SJSA1 (cell line): ENCODE measurements at places on chromosomes 5 and 9. TPM values are rescaled to one million over a fixed set of nuclear protein-coding genes. Genes with fewer than 3 reads are reported as not detected.

DNA sequence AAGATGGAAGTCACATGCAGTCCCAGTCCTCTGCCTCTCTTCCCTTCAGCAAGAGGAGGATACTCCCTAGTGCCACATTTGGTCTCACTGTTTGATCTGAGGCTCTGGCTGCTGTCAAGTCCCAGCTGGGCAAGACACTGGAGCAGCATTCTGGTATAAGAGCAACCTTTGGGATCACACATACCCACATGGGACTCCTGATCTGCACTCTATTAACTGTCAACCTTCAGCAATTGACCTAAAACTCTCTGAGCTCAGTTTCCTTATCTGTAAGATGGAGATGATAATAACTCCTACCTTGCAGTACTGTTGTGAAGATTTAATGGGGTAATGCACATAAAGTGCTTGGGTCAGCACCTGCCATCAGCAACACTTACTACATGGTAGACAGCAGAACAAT is 437.9 kb downstream of the PIK3R1 start:
- DNase-seq: no peak
- H3K27me3 ChIP-seq: no peaks in the 10 kb centered on the region
- no peak overlapping the region for H3K27ac ChIP-seq
- H3K4me1 ChIP-seq: no peaks in the 10 kb centered on the region

GRCh38 chr5:170057311-170057710 is 48.4 kb upstream of the FOXI1 start:
- no peaks in the 10 kb centered on the region for H3K36me3 ChIP-seq
- H3K4me3 ChIP-seq: no peak overlapping the region
- H3K27me3 ChIP-seq: peaks cover 13% of the 10 kb centered on the region
- no peaks in the 10 kb centered on the region for H3K4me1 ChIP-seq

DNA sequence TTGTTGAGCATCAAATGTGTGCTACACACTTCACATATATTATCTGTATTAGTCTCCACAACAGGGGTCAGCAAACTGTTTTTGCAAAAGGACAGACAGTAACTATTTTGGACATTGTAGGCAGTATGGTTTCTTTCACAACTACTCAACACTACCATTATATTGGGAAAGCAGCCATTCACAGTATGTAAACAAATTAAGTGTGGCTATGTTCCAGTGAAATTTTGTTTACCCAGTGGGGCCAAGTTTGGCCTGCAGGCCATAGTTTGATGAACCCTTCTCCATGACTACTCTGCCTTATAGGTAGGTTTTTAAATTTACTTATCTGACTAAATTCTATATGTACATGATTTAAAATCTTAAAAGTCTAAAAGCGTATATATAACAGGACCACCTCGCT is 13.0 kb upstream of the FAM151B start:
- no peaks in the 10 kb centered on the region for H3K27me3 ChIP-seq
- DNase-seq: no peak
- H3K36me3 ChIP-seq: peaks cover 27% of the 10 kb centered on the region
- no peak overlapping the region for H3K4me3 ChIP-seq
- no peak overlapping the region for H3K27ac ChIP-seq

- no peak for DNase-seq
- no peak overlapping the region for H3K27ac ChIP-seq
- H3K36me3 ChIP-seq: peaks cover 3% of the 10 kb centered on the region
- no peak overlapping the region for H3K4me3 ChIP-seq
- H3K27me3 ChIP-seq: no peaks in the 10 kb centered on the region
Observed at GRCh38 chr9:105484226-105484625, 36.4 kb downstream of the FSD1L start.

DNA sequence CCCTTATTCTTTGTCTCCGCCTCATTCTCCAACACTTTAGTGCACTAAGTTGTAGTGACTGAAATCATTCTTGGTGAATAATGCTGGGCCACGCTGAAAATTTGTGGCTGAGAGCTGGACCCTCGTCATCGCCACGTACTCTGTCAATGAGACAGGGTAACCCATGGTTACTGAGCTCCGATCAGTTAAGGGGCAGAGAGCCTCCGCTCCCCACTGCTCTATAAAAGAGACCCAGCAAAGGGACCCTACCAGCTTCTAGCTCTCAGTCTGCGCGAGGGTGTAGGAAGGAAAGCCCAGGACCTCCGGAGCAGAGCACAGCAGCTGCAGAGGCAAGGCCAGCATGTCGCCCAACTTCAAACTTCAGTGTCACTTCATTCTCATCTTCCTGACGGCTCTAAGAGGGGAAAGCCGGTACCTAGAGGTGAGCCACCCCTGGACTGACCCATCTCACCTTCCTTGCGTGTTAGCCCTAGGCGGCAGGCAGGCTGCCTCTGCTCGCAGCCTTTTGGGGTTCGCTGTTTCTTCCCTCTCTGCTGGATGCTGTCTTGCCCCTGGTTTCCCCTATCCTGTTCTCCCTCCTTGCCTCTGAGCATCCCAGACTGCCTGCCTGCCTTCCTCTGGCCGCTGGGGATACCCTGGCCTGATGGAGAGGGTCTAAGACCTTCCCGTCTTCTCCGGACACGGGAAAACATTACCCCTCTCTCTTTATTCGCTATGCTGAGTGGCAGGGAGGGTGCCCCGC is at the start of gene CRHBP:
Gene CRHBP, plus strand, starts transcription at position 251 of the 742 bp plus-strand sequence. Its CDS starts 90 bp downstream, at position 341.
- no peak within 1 kb of the TSS for H3K27ac ChIP-seq
- peaks cover 9% of the 10 kb centered on the region for H3K4me1 ChIP-seq
- H3K36me3 ChIP-seq: no peaks in the 10 kb centered on the region
- peak within 1 kb of the TSS; percentile 30 for H3K4me3 ChIP-seq
- DNase-seq: no peak

DNA sequence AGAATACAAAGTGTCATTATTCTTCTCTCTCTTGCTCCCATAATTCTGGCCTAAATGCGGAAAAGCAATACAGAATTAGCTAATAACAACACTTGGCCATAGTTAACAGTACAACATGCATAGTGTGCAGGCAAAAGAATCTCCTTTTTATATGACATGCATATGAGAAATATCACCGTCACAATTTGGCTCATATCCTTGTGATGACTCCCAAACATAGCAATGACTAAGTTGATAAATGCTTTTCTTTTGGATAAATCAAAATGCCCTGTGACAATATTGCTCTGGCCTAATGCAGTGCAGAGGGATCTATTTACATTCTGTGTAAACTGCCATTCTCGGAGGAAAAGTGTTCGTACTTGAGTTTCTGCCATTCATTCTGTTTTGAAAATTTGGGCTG is 121.9 kb upstream of the GHR start:
- no peak overlapping the region for H3K27ac ChIP-seq

GRCh38 chr5:130135506-130135905 is 231.2 kb downstream of the CHSY3 start:
- no peaks in the 10 kb centered on the region for H3K27me3 ChIP-seq
- no peak overlapping the region for H3K27ac ChIP-seq
- no peaks in the 10 kb centered on the region for H3K36me3 ChIP-seq
- H3K4me1 ChIP-seq: no peaks in the 10 kb centered on the region; the same call in 1 of the 2 replicates
- DNase-seq: no peak

DNA sequence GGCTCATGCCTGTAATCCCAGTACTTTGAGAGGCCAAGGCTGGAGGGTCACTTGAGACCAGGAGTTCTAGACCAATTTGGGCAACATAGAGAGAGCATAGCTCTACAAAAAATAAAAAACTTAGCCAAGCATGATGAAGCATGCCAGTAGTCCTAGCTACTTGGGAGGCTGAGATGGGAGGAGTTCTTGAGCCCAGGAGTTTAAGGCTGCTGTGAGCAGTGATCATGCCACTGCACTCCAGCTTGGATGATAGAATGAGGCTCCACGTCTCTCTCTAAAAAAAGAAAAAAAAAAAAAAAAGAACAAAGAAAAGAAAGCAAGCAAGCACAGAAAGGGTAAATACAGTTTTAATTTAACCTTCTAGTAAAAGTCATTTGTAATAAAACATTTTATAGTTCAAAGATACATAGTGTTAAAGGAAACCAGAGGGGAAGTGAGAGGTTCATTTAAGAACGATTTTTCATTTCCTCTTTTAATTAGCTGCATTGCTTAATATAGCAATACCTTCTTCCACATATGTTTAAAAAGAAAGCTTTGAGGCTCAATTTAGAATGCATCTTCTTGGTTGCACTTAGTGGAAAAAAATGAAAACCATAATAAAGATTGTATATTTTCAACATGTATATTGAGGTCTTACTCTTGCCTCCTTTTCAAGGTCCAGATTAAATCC is 14.9 kb downstream of the GAPT start:
- H3K27ac ChIP-seq: no peak overlapping the region
- 0 out of 2 replicates have a peak, but pooled peaks cover 5% of the 10 kb centered on the region for H3K27me3 ChIP-seq
- H3K36me3 ChIP-seq: no peaks in the 10 kb centered on the region
- no peak overlapping the region for H3K4me3 ChIP-seq
- no peak for DNase-seq
- no peaks in the 10 kb centered on the region for H3K4me1 ChIP-seq

- H3K27ac ChIP-seq: no peak overlapping the region
- H3K27me3 ChIP-seq: no peaks in the 10 kb centered on the region
- no peak overlapping the region for H3K4me3 ChIP-seq
Observed at GRCh38 chr5:76816110-76816831, 2.6 kb upstream of the F2RL1 start.

- H3K4me1 ChIP-seq: peaks cover 32% of the 10 kb centered on the region
- H3K4me3 ChIP-seq: no peak overlapping the region
- no peaks in the 10 kb centered on the region for H3K27me3 ChIP-seq
- no peak overlapping the region for H3K27ac ChIP-seq
Observed at GRCh38 chr9:134322781-134323241, 3.4 kb upstream of the RXRA start.

DNA sequence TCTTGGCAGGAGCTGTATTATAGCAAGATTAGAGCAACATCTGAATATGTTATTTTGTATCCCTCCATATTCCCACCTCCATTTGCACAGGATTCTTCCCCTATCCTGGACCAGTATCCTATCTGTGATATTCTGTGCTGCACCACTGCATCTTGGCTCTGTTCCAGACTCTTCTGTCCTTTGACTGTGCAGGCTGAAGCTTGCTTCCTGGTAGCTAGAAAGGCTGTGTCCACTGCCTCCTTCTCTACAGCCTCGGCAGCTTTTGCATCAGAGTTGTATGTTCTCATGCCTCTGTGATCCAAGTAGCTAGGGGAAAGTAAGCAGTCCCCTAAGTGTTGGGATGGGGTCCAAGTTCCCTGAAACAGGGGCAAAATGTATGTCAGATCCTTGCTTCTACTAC is 104.1 kb downstream of the GAS1 start:
- H3K4me1 ChIP-seq: no peaks in the 10 kb centered on the region
- no peak for DNase-seq
- H3K36me3 ChIP-seq: no peaks in the 10 kb centered on the region
- no peaks in the 10 kb centered on the region for H3K27me3 ChIP-seq

GRCh38 chr5:56680731-56681130 is 134.6 kb upstream of the MAP3K1 start:
- no peaks in the 10 kb centered on the region for H3K27me3 ChIP-seq
- H3K4me1 ChIP-seq: no peaks in the 10 kb centered on the region
- H3K4me3 ChIP-seq: no peak overlapping the region
- DNase-seq: no peak
- H3K36me3 ChIP-seq: no peaks in the 10 kb centered on the region
- H3K27ac ChIP-seq: no peak overlapping the region

DNA sequence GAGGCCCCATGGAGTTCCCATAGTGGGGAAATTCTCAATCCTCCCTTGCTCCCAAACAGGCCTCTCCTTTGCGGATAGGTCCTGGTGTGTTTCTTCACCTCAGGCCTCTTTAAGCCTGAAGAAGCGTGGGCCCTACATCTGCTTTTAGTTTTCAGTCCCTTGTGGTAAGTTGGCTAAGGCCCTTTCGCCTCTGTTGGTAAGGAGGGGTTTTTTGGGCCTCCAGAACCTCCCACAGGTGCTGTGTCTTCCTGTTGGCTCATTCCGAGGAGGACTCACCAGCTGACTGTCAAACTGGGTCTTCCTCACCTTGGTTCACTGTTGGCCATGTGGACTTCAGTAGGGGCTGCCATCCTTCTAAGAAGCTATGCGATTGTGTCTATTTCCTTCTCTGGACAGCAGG is 56.4 kb upstream of the DHFR start:
- H3K4me3 ChIP-seq: no peak overlapping the region
- peaks cover 7% of the 10 kb centered on the region for H3K36me3 ChIP-seq
- no peak for DNase-seq
- peaks cover 16% of the 10 kb centered on the region for H3K4me1 ChIP-seq
- no peak overlapping the region for H3K27ac ChIP-seq
- no peaks in the 10 kb centered on the region for H3K27me3 ChIP-seq

- H3K27ac ChIP-seq: no peak overlapping the region
- no peak for DNase-seq
- no peaks in the 10 kb centered on the region for H3K27me3 ChIP-seq
- peaks cover 10% of the 10 kb centered on the region for H3K4me1 ChIP-seq
- no peaks in the 10 kb centered on the region for H3K36me3 ChIP-seq
Observed at GRCh38 chr5:36450229-36451014, 148.7 kb upstream of the RANBP3L start.

DNA sequence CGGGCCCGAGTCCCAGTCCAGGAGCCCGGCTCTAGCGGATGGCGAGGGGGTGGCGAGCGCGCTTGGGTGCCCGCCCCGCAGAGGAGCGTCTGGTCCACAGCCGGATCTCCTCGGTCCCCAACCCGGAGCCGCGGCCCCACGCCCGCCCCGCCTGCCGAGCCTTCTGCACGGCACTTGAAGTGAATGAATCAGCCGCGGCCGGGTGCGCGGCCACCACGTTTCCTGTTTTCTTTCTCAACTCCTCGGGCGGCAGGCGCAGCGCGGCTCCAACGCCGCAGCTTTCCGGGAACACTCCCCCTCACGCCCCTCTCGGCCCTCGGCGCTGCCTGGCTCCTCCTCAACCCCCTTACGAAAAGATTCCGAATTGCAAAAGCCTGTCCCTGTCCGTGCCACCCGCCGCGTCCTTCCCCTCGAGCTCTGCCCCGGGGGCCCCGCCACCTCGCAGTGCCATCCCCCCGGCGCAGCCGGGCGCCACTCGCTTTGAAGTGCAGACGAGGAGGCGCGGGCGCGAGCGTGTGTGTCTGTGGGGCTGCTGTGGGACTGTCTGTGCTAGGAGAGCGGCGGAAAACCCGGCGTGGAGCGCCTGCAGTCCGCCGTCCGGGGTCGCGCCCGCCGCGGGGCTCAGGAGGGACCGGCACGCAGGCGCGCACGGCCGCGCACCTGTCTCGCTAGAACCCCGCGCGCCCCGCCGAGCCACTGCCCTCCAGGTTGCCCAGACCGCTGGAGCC is 456.6 kb downstream of the RAB3C start:
- H3K4me1 ChIP-seq: peaks cover 47% of the 10 kb centered on the region
- H3K36me3 ChIP-seq: no peaks in the 10 kb centered on the region
- 0 out of 2 replicates have a peak, but pooled peaks cover 4% of the 10 kb centered on the region for H3K27me3 ChIP-seq
- H3K27ac ChIP-seq: peak overlapping the region; percentile 44
- peak overlapping the region; percentile 66 for H3K4me3 ChIP-seq

DNA sequence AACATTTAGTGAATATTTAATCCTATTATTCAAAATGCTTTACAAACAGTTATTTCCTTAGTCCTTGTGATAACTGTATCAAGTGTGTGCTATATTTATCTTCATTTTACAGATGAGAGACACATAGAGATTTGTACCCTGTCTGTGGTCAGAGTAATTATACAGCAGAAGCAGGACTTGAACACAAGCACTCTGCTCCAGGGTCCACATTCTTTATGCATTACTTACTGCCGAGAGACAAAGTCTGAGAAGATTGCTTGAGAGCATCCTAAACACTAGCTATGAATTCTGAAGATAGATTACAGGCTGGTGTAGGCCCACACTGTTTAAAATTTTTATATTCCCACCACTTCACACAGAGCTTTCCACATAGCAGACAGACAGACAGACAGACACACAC is 926.1 kb upstream of the DMAC1 start:
- H3K4me1 ChIP-seq: no peaks in the 10 kb centered on the region
- DNase-seq: no peak
- no peak overlapping the region for H3K27ac ChIP-seq
- H3K27me3 ChIP-seq: no peaks in the 10 kb centered on the region
- H3K4me3 ChIP-seq: no peak overlapping the region

The FREM1 gene
- 1.8 and 3.4 TPM in 2 replicates for total RNA-seq

The ANKRD34B gene
- total RNA-seq: not detected in 2 replicates

The PCDHB15 gene
- 0.74 and 1.0 TPM in 2 replicates for total RNA-seq
